Activated T-helper 2 cell treated with anti-CD3 and anti-CD28 coated beads, Interferon-gamma antibody, Interleukin-2, Interleukin-4, amounts not matched to agents 10 μg/mL and 5 μg/mL and 100 μg/mL, durations not matched to agents 14 hours and 24 hours and 36 hours (primary cell): ENCODE measurements at places on chromosomes 2 and 18. TPM values are rescaled to one million over a fixed set of nuclear protein-coding genes. Genes with fewer than 3 reads are reported as not detected.

The RESP18 gene
- not detected in 2 replicates for total RNA-seq

The CYRIA gene
- total RNA-seq: 1.8 TPM in 2 replicates

The CD8B gene
- 0.64 and 1.0 TPM in 2 replicates for total RNA-seq

The MOGAT1 gene
- 0.18 TPM in 1 of 2 replicates, not detected in the other for total RNA-seq

The KIF1A gene
- 0.97 and 2.2 TPM in 2 replicates for total RNA-seq

The SESTD1 gene
- 9.8 and 14.3 TPM in 2 replicates for total RNA-seq

The GKN2 gene
- not detected in 2 replicates for total RNA-seq

The CDKL4 gene
- 0.11 and 1.3 TPM in 2 replicates for total RNA-seq

The PPP1R1C gene
- total RNA-seq: not detected in 2 replicates

The SFT2D3 gene
- total RNA-seq: 4.5 and 5.9 TPM in 2 replicates

The CGREF1 gene
- 8.1 and 9.0 TPM in 2 replicates for total RNA-seq

The RETREG2 gene
- 52.5 and 57.4 TPM in 2 replicates for total RNA-seq

The RBM44 gene
- total RNA-seq: 0.92 and 1.0 TPM in 2 replicates

The KLHL14 gene
- not detected in 2 replicates for total RNA-seq

The MOCOS gene
- 0.16 and 0.25 TPM in 2 replicates for total RNA-seq

The COL3A1 gene
- total RNA-seq: 0.16 and 0.43 TPM in 2 replicates

The CDH2 gene
- total RNA-seq: 0.07 TPM in 1 of 2 replicates, not detected in the other

The LYPD6 gene
- total RNA-seq: not detected in 2 replicates

The CCL20 gene
- 1.4 and 2.0 TPM in 2 replicates for total RNA-seq

The ACTR2 gene
- 339 and 350 TPM in 2 replicates for total RNA-seq

The POLR1A gene
- total RNA-seq: 54.5 and 61.8 TPM in 2 replicates

The XIRP2 gene
- total RNA-seq: not detected in 2 replicates

The LBX2 gene
- total RNA-seq: 1.6 and 2.2 TPM in 2 replicates

The ARID5A gene
- total RNA-seq: 164 and 170 TPM in 2 replicates

The CDH20 gene
- total RNA-seq: not detected in 2 replicates

The DNAJC5G gene
- total RNA-seq: not detected in 2 replicates

The RUFY4 gene
- 0.39 TPM in 1 of 2 replicates, not detected in the other for total RNA-seq

The PLA2R1 gene
- not detected in 2 replicates for total RNA-seq

The SCN9A gene
- total RNA-seq: 0.16 TPM in 1 of 2 replicates, not detected in the other

The SRD5A2 gene
- not detected in 2 replicates for total RNA-seq

The ABHD1 gene
- total RNA-seq: 1.2 and 1.5 TPM in 2 replicates

The MYO7B gene
- total RNA-seq: 0.07 and 0.30 TPM in 2 replicates

The AQP12A gene
- total RNA-seq: not detected in 2 replicates

The CCDC148 gene
- not detected in 2 replicates for total RNA-seq

The CFAP65 gene
- total RNA-seq: not detected in 2 replicates

The GAREM1 gene
- not detected in 2 replicates for total RNA-seq

The CDK15 gene
- total RNA-seq: not detected in 2 replicates

The FOXD4L1 gene
- total RNA-seq: 0.14 and 0.30 TPM in 2 replicates

The CCBE1 gene
- total RNA-seq: not detected in 2 replicates

The PLGLB1 gene
- total RNA-seq: 2.1 and 2.2 TPM in 2 replicates

The TXNDC2 gene
- 0.21 and 0.39 TPM in 2 replicates for total RNA-seq

The TRPM8 gene
- not detected in 2 replicates for total RNA-seq

The FIGN gene
- not detected in 2 replicates for total RNA-seq

The DUSP2 gene
- 238 and 260 TPM in 2 replicates for total RNA-seq

The FOXI3 gene
- not detected in 2 replicates for total RNA-seq

The RTP5 gene
- total RNA-seq: 0.09 and 0.30 TPM in 2 replicates

The GALNT5 gene
- total RNA-seq: not detected in 2 replicates

The POTEI gene
- total RNA-seq: not detected in 2 replicates

The LRATD1 gene
- total RNA-seq: not detected in 2 replicates

The HOXD9 gene
- total RNA-seq: not detected in 2 replicates

The RAB6C gene
- total RNA-seq: not detected in 2 replicates

The SP100 gene
- 153 and 158 TPM in 2 replicates for total RNA-seq
